ENCODE measurements at places on chromosomes 4 and X. TPM values are rescaled to one million over a fixed set of nuclear protein-coding genes. Genes with fewer than 3 reads are reported as not detected.

RTL3 gene
- not detected for total RNA-seq

CRMP1 gene
- 0.40 TPM for total RNA-seq

TKTL1 gene
- total RNA-seq: 6.8 TPM

EMD gene
- 55.8 TPM for total RNA-seq

FGF13 gene
- 0.65 TPM for total RNA-seq

S100P gene
- 1.5 TPM for total RNA-seq
